ENCODE measurements at places on chromosomes 12 and 14. TPM values are rescaled to one million over a fixed set of nuclear protein-coding genes. Genes with fewer than 3 reads are reported as not detected.

FAIM2 gene
- total RNA-seq, result not detected

KLRC4 gene
- total RNA-seq, result not detected

KLHL33 gene
- total RNA-seq, result not detected

CCDC184 gene
- total RNA-seq, result 11.9 TPM

KRT6C gene
- not detected for total RNA-seq

SIX6 gene
- not detected for total RNA-seq

HCAR3 gene
- total RNA-seq, result not detected

TCL1B gene
- not detected for total RNA-seq

CCDC77 gene
- total RNA-seq, result 21.0 TPM

MUCL1 gene
- total RNA-seq, result not detected

GPR84 gene
- total RNA-seq, result not detected

ORAI1 gene
- total RNA-seq, result 5.3 TPM

IFNG gene
- total RNA-seq, result not detected

NGB gene
- total RNA-seq, result not detected
